ENCODE measurements at places on chromosomes 5 and 9.

GRCh38 chr5:96628406-96628805 is 33.8 kb upstream of the CAST start:
- DNase-seq: no peak

- DNase-seq: no peak
These were observed 5.1 kb downstream of the MLANA start for GRCh38 chr9:5895782-5896181.

GRCh38 chr5:150399524-150400211 is 13.0 kb downstream of the CD74 start:
- DNase-seq: no peak

DNA sequence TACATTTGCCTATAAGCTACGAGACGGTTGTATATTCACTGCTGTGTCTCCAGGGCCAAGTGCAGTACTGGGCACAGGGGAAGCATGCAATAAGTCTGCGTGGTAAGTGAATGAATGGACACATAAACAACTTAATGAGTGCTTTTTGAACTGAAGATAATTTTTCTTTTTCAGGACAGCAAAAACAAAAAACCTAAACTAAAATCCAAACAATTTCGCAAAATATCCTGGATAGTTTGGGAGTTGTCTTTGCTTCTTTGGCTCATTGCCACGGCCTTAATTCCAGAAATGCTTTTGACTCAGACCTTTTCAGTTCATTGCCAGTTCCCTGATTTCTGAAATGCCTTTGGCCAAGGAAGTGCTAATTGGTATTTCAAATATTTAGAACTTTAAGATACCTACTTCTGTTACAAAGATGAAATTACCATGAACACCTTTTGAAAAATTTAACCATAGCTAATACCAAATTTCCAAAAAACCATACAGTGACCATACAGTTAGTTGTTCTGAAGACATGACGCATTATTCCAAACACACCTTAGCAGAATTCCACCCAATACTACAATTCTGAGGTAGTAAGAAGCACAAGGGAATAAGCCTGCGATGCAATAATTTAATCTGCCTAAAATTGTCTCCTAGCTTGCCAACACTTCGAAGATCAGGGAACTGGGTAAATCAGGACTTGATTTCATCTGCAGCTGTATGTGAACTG is 42.8 kb downstream of the TEK start:
- no peak for DNase-seq

GRCh38 chr5:74056789-74057164 is 430.8 kb downstream of the ARHGEF28 start:
- no peak for DNase-seq

DNA sequence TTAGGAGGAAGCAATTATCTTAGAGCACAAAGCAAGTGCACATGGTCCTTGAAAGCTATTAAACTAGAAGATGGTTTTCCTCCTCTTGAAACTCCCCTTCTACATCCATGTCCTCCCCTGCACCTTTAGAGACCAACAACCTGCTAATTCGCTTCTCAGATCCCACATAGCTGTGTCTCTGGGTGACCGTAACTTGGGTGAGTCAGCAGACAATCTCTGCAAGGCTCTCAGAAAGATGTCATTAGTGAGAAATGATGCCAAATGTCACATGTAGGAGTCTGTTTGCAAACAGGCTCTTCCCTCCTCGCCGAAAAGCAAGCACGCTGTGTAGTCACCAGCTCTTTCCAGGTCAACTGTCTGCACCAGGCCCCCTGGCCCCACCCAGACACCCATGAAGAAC is 291.8 kb downstream of the SLIT3 start:
- no peak for DNase-seq

DNA sequence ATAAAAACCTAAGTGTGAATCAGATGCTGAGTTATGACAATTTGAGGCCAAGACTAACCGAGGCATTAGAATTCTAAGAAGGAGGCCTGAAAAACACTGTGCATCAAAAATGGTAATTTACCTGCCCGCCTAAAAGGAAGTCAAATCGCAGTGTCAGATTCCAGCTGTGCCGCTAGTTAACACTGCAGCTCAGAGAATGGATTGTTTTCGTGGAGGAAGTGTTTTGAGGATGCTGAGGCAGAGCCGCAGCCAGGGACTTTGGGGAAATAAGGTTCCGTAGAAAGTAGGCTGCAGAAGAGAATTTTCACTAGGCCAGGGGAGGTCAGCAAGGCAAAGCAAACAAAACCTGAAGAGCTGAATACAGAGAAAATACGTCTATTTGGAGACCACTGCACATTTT is 226.4 kb upstream of the ISL1 start:
- DNase-seq: no peak

DNA sequence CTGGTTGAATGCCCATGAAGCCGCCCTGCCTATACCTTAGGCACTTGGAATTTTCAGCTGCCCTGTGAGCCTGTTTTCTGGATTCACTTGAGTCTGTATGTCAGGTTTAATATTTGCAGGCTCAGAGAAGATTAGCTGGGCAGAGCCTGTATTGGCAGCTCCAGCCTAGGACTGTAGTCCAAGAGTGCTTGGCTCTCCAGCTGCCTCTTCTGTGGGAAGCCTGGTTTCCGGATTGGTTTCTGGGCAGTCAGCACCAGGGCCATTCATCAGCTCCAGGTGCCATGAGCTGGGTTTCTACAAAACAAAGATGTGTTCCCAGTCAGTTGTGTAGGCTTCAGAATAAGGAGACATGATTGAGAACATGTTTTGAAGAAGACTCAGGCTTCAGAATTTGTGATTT is 90.1 kb downstream of the ARHGAP26 start:
- DNase-seq: no peak

DNA sequence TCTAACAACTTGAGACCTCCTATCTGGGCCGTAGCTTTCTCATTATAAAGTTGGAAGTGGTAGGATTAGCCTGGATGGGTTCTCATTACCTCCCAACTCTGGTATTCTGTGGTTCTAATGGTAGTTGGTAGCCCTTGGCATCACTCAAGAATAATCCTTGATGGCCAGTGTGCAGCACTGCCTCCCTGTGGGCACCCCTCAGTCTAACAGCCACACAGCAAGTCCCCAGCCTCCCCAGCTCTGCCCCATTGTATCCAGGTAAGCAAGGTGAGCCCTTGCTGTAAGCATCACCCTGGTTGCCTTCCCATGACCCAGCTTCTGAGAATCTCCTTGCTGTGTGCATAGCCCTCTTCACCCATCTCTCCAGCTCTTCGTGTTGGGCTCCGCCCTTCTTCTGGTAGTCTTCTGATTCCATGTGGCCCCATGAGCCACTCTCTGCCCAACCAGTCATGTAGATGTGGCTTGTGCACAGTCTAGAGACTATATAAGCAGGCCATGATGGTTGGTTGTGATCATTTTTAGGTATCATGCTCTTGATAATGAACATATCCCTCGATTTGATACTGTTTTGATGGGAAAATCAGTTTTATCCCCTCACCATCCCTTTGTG is 57.6 kb upstream of the GRHPR start:
- no peak for DNase-seq

DNA sequence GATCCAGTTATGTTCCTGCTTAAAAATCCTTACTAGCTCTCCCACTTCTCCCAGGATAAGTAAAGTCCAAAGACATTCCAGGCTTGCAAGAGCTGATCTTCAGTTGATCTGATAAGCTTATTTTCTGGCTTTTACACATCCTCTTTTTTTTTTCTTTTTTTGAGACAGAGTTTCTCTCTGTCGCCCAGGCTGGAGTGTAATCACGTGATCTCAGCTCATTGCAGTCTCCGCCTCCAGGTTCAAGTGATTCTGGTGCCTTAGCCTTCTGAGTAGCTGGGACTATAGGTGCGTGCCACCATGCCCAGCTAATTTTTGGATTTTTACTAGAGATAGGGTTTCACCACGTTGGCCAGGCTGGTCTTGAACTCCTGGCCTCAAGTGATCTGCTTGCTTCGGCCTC is 37.3 kb upstream of the PTPN3 start:
- no peak for DNase-seq

GRCh38 chr5:143758750-143759149 is 53.2 kb upstream of the HMHB1 start:
- DNase-seq: no peak

- DNase-seq: no peak
These were observed 10.5 kb downstream of the MLLT3 start for GRCh38 chr9:20611691-20612287.

DNA sequence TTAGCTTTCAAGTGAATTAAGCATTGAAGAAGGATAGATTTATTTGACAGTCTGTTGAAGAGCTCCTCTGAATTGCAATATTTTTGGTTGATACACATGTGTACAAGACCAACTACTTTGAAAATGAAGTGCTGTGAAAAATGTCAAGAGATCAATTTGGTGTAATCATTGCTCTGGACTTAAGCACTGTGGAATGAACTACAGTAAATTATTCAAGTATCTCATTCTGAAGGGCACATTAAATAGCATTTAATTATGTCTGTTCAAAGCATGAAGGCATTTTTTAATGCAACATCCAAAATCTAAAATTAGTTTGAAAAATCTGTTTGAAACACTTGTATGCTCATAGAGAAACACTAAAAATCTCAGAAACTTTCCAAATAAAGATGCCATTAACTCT is 107.5 kb downstream of the CDH18 start:
- DNase-seq: no peak

GRCh38 chr5:168360521-168361285 is 69.3 kb downstream of the WWC1 start:
- DNase-seq: no peak

DNA sequence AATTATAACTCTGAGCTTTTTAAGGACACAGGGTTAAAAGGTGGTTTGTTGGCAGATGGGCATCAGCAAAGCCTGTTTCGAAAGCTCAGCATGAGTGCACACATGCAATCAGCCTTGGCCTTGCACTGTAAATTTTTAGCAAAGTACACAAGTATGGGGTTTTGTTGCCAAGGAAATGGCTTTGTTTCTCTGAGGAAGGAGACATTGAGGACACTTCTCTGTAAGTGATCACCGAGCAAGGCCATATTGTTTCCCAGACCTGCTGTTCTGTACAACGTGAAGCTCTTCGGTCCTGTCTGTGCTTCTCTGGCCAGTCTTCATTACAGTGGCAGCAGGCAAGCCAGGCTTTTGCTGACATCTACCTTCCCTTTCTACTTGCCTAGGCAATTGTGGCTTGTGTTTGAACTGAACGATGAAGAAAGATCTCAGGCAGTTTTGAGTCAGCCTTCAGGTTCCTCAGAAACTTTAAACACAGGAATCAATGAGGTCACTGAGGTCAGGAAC is 27.9 kb upstream of the GLRX start:
- DNase-seq: no peak

GRCh38 chr5:77972469-77973252 is 196.5 kb upstream of the TBCA start:
- no peak for DNase-seq

- DNase-seq: no peak
These were observed 265.7 kb downstream of the HSPA4 start for GRCh38 chr5:133317558-133317957.

DNA sequence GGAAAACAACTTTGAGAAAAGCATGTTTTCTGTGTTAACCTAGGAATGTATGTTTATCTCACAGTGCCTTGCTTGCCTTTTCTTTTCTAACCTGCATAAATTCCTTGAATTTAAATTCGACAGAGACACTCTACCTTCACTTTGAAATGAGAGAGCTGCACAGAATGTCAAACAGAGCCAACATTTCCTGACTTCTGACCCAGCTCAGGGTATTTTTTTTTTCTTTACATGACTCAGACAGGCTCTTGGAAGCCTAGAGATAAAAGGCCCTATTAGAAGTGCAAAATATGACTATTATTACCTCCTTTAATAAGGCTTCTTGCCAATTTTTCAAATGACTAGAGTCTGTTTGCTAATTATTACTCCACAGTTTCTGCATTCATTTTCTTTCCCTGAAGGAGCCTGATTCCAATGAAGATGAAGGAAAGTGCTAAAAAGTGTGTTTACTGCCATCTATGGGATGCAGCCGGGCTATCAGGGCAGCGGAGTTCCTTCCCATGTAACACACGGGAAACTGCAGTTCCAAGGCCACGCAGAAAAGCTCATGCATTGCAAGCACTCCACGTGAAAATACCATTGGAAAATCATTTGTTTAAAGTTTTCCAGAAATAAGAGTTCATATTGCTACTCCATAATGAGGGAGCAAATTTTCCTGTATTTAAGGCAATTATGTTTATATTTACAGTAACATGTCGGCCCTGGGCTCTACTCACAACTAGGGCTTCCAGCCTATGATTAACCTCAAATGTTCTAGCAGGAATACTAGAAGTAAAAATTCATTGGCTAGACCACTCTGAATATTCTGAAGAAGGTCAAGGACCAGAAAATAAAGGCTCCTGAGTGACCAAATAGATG is 485.6 kb downstream of the ZSWIM6 start:
- no peak for DNase-seq

Measured in substantia nigra (tissue), 51 donors.